T-helper 2 cell (primary cell): ENCODE measurements at places on chromosomes 12 and 14.

- no peak for DNase-seq
Observed at GRCh38 chr12:98221243-98221808, 294.1 kb upstream of the TMPO start.

DNA sequence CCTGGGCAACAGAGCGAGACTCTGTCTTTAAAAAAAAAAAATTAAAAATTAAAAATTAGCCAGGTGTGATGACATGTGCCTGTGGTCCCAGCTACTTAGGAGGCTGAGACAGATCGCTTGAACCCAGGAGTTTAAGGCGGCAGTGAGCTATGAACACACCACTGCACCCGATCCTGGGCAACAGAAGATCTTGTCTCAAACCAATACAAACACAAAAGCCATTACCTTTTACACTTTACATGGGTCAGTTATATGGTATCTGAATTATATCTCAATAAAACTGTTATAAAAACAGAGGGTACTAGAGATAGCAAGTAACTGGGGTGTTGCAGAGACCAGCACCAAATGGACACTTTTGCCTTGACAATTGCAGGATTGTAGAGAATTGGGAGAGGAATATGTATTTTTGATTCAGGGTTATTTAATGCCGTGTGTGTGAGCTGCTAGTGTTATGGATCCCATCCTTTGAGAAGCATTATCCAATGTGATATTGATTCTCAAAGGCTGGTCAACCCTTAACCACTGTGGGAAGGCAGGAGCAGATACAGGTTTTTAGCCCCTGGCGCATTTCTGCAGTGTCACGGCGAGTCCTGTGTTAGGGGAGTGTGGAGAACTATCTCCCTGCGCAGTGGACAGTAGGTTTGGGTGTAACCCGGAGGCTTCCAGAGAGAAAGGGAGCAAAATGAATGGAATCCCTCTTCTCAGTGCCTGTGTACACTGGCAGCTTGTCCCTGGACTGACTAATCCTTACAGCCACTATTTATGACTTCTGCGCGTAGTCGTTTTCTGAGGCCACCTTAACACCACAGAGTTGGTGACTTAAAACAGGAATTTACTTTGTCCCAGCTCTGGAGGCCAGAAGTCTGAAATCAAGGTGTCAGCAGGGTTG, 4.3 kb downstream of the PSMD9 start:
- DNase-seq = no peak

DNA sequence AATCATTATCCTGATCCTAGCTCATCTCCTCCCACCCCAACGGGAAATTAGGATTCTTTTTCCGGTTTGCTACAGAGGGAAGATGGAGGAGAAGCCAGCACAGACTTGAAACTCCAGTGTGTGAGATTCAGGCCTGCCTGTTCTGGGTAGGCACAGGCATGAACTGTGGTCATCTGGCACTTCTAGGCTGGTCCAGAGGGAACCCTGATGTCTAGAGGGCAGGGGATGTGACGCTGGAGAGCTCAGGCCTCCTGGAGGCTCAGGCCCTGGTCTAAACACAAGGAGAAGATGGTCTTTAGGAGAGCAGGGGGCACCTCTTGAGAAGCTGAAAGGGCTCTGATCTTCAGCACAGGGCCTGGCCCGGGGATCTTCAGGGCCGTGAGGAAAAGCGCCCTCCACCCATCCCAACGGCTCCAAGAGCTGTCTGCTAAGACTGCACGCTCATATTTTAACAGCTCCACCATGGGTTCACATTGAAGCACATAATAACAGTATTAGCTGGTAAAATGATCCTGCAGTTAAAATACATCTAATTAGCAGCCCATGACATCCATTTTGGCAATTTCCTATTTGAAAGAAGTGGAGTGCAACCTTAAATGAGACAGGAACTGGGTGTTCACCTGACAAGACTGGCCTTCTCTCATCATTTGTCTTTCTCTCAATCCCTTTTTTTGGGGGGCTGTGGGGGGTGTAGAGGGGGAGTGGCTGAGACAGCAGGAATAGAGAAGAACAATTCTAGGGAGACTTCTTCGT, 35.4 kb downstream of the BCL11B start:
- no peak for DNase-seq

DNA sequence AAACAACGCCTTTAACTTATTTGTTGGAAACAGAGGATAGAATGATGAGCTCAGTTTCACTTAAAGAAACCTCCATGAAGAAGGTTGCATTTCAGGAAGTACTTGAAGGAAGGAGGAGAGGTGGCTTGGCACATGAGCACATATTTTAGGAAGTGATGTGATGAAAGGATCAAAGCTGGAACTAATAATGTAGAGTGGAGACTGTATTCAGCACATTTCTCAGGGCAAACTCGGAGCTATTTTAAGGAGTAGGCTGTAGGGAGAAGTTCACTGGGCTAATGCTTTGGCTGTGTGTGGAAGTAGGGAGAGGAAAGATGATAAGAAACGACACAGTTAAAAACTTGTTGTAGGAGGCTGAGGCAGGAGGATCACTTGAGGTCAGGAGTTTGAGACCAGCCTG, 272.8 kb downstream of the AKAP6 start:
- DNase-seq = no peak

GRCh38 chr14:100239211-100239839, 381 bp downstream of the YY1 start:
- peak; percentile 18 for DNase-seq

DNA sequence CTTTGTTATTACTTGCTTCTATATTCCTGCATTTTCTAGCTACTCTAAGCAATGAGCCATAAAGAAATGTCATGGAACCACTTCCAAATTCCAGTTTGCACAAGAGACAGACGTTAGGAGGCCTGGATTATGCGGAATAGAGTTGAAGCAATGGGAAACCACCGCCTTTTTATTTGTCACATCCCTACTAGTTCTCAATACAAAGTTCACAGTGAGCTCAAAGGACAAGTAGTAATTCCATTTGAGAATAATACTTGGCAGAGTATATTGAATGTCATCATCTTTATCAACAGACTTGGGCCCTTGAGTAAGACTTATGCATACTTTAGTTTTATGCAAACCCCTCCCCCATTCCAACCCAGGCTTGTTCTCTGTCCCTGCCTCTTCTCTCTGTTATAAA, 3.7 kb upstream of the SLC15A5 start:
- DNase-seq = no peak

DNA sequence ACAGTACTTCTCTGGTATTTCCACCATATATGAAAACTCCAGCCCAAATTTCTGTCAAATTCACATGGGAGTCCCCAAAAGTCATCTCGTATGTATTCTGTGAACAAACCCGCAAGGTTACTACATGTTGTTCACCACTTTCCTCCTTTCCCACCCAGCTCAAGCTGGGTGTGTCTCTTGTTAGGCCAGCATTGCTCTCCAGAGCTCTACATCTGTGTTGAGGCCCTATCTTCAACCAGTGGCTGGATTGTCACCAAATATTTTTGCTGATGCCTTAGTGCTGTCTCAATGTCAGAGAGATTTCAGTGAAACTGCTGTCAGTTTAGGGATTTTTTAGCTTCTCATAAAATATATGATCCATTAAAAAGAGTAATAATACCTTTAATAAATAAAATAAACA, 230.9 kb downstream of the BTG1 start:
- DNase-seq = no peak

GRCh38 chr12:93974252-93974651, 174.1 kb upstream of the PLXNC1 start:
- DNase-seq = no peak

DNA sequence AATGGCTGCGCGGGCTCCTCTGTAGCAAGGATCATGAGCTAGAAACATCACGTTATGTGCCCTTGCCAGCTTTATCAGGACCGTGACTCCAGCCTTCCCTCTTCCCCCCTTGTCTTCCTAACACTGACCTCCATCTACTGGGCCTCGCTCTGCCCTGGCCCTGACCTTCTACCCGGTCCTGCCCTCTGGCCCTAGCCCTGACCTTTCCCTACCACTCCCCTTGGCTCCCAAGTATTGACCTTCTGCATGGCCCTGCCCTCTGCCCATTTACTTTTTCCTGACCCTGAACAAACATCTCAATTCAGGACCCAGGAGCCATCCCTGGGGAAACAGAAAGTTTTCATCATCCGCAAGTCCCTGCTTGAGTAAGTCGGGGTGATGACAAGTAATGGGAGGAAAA, 2.0 kb downstream of the SOAT2 start:
- DNase-seq = no peak

DNA sequence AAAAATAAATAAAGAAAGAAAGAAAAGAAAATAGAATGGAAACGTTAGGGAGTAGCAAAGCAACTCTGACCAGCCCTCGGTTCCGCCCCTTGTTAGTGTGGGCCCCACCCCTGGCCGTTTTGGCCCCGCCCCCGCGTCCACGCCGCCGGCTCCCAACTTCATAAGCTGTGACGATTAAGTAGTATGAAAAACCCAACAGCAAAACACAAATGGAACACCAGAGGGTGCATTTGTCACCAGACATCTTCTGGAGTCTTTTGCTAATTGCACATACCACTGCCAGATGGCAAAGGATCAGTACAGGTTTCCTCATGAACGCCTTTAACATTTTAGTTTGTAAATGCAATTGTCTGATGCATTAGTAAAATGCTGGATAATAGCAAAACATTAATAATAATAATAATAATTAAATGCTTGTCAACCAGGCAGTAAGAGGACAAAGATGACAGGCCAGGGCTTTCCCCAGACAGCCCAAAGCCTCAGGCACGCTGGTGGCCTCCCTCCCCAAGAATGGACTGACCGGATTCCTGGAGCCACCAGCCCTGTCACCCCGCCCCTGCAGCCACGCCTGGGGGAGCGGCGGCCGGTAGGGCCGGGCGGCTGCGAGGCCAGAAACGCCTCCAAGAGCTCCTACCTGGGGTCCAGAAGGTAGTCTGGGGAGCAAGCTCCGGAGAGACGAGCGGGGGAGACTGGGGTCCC, 23.6 kb downstream of the HSP90AA1 start:
- DNase-seq = peak; percentile 81

GRCh38 chr12:110540048-110540447, 37.9 kb downstream of the RAD9B start:
- no peak for DNase-seq

DNA sequence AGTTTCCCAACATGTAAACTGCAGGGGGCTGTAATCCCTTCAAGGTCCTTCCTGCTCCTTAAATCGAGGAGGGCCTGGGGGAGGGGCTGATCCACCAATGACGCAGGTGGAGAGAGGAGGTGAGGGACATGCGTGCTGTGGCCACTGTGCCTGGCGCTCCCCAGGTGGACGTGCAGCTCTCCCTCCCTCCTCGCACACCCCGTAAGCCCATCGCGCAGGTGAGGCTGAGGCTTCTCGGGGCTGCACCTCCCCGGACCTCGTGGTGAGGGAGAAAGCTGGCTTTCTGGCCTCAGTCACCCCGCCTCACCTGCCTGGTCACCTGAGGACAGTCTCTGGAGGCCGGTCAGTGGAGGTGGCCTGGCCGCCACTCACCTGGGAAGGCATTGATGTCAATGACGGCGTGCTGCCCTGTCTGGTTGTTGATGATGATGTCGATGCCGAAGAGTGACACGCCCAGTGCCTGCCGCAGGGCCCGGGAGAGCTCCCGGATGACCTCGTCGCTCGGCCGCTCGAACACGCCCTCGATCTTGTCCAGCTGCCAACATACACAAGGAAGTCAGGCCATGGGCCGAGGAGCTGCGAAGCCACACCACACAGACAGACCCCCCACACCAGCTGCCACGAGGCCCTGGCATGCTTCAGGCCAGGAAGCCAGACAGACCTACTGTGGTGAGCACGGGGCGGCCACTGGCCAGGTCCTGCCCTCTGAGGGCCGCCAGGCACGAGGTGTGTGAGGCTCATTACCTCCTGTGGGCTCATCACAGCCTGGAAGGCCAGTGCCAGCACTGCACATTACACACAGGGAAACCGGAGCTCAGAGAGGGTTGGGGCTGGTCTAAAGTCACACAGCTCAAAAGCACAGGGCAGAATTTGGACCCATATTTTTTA, 23.3 kb downstream of the CHGA start:
- no peak for DNase-seq

GRCh38 chr12:9808504-9808903, 18.8 kb upstream of the KLRF1 start:
- DNase-seq = no peak

GRCh38 chr14:71628433-71628832, 303.8 kb upstream of the RGS6 start:
- DNase-seq = no peak

GRCh38 chr14:53278602-53279506, 125.7 kb upstream of the DDHD1 start:
- DNase-seq = no peak

DNA sequence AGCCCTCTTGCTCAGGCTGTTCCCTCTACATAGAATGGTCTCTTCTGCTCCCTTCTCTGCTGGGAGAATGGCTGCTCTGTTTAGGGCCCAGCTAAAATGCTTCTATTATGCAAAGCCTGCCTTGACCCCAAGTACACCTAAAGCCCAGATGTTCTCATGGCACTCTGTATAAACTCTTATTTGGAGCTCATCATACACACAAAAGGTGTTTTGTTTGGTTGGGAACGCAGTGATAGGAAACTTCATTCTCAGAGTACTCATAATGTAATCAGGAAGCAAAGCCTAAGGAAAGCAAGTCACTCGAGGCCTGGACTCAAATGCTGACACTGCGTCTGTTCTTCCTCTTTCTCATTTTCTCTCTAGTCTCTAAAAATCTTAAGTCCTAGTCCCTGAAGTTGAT, 38.2 kb upstream of the SYCP3 start:
- DNase-seq = no peak

- DNase-seq = no peak
Observed at GRCh38 chr12:24517000-24517399, 431.9 kb downstream of the BCAT1 start.

GRCh38 chr12:76921100-76921471, 42.3 kb upstream of the CSRP2 start:
- no peak for DNase-seq

DNA sequence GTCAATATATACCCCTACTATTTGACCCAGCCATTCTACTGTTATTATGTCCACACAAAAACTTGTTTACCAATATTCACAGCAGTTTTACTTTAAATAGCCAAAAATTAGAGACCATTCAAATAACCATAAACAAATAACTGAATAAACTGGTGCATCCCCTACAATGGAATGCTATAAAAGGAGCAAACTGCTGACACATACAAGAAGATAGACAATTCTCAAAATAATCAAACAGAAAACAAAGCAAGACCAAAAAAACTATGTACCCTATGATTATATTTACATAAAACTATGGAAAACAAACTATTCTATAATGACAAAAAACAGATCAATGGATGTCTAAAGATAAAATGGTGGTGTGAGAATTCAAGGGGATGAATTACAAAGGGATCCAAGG, 54.4 kb downstream of the RALGAPA1 start:
- no peak for DNase-seq

DNA sequence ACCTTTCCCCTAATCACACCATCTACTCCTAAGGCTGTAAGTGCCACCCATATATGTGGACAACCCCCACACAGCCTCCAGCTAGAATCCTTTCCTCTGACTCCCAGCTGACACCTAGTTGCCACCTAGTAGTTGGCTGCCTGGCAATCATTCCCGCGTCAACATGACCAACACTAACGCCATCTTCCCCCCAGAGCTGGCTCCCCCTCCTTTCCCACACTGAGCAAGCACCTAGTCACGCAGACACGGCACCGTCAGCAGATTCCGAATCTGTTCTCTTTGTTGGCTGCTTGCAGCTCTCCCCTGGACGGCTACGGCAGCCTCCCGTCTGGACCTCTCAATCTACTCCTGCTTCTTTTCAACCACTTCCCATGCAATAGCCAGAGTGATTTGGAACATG, 27.7 kb downstream of the UBR7 start:
- DNase-seq = no peak

GRCh38 chr12:113867258-113867657, 98.9 kb downstream of the RBM19 start:
- no peak for DNase-seq

- no peak for DNase-seq
Observed at GRCh38 chr14:47567273-47567672, 108.1 kb downstream of the MDGA2 start.

GRCh38 chr12:62933220-62933601, 1.7 kb downstream of the PPM1H start:
- no peak for DNase-seq
